ENCODE measurements at places on chromosomes 6 and 20.
A peak's percentile ranks its signal among the peaks of the same experiment; 100 is the strongest.

GRCh38 chr6:95503568-95503967 is 73.8 kb upstream of the MANEA start:
- DNase-seq, result no peak

DNA sequence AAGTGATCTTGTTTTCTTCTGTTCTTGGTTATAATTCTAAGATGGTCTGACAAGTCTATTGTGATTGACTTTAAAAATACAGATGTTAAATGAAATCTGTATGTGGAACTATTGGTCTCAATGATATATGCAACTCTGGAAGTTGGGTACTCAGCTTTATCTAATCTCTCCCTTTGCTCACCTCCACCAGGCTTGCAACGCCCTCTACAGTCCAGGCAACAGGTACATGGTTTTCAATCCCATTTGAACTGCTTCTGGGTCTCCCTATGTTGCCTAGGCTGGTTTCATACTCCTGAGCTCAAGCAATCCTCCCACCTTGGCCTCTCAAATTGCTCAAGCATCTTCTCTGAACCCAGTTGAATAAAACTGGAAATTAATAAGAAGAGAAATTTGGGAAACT is 25.6 kb upstream of the HLA-DQB1 start:
- DNase-seq, result no peak

- DNase-seq, result no peak
Observed at GRCh38 chr20:46590443-46590842, 40.0 kb upstream of the OCSTAMP start.

DNA sequence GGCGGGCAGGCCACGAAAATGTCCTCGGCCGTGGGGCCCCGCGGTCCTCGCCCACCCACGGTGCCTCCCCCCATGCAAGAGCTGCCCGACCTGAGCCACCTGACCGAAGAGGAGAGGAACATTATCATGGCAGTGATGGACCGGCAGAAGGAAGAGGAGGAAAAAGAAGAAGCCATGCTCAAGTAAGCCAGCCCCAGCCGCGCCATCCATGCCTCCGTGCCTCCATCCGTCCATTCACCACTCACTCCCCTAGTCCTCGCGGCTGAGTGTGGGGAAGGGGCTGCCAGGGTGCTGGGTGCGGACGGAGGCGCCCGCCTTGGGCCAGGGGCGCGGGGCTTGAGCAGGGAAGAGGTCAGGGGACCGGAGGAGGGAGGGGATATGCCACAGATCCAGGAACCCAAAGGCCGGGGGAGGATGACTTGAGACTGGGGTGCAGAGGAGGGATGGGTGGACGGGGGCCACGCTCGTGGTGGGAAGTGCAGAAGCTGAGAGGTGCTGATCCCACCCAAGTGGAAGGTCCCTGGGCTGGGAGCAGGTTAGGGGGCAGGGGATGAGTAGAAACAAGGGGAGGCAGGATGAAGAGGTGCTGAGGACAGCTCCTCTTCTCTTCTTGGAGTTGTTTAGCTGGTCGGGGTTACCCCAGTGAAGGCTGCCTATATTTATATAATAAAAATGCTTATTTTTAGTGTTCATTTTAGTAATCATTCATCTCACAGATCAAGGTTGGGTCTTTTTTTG is 825 bp downstream of the RIMS1 start:
- DNase-seq, result peak; percentile 77
